ENCODE measurements at places on chromosomes 3 and 15. TPM values are rescaled to one million over a fixed set of nuclear protein-coding genes. Genes with fewer than 3 reads are reported as not detected.
A peak's percentile ranks its signal among the peaks of the same experiment; 100 is the strongest.

DNA sequence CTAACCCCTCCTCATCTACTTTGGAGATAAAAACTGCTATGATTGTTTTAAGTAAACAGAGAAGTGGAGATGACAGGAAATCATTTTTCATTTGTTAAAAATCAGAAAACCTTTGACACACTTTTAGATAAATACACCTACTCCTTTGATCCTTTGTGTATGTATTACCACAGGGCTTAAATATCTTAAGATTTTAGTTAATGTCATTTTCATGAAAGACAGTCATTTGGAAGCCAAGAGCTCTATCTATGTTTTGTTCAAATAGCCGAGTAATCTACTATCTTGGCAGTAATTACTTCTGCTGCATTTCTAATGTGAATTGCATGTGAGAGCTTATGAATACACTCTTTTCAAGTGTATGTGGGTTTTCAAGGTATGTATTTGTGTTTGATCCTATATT, 2.0 kb downstream of the ARPP21 start:
- no peak for DNase-seq

DNA sequence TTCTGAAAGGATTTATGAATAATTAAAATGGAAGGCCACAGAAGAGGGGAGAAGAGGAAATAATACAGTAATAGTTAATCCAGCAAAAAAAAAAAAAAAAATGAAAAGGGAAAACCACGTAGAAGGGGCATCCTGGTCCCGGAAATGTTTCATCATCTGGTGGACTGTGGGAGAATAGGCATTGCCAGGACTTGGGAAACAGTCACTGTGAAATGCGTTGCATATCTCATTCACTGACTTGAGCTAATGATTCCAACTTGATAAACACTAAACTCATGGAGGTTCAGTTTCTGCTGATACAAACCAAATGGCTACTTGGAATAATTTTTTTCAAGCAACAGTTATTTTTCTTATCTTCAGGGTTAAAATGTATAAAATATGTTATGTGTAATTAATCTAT, 3.2 kb downstream of the XCR1 start:
- no peak for DNase-seq

GRCh38 chr3:175620532-175620931, 761.4 kb downstream of the NAALADL2 start:
- DNase-seq = no peak

DIS3L gene
- 23.8 TPM for total RNA-seq

CNTN6 gene
- not detected for total RNA-seq

DISP2 gene
- 0.38 TPM for total RNA-seq

DNA sequence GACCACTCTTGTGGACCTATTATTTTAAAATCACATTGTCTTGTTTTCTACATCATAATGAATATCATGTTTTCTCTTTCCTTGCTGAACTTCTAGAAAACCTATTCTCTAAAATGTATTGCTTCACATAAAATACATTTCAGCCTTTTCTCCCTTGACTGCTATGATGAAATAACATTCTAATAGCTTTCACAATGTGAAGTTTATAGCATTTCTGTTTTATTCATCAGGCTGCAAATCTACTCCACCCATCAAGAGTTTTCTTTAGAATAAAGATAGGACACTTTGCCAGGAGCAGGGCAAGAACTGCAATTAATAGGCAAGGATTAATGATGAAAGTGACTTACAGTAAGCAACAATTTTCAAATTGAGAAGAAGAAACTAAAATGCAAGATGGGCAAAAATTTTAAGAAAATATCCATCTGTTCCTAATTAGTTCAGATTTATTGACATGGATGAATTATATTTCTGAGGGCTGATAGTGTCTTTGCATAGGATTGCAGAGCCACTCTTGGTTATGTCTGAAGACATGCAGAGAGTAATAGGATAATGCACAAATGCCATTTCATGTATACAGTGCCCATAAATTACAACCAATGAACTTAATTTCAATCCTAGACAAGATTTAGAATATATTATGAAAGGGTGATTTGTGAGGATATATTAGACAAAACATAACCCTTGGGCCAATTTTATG, 21.7 kb downstream of the LEKR1 start:
- DNase-seq = no peak

DNA sequence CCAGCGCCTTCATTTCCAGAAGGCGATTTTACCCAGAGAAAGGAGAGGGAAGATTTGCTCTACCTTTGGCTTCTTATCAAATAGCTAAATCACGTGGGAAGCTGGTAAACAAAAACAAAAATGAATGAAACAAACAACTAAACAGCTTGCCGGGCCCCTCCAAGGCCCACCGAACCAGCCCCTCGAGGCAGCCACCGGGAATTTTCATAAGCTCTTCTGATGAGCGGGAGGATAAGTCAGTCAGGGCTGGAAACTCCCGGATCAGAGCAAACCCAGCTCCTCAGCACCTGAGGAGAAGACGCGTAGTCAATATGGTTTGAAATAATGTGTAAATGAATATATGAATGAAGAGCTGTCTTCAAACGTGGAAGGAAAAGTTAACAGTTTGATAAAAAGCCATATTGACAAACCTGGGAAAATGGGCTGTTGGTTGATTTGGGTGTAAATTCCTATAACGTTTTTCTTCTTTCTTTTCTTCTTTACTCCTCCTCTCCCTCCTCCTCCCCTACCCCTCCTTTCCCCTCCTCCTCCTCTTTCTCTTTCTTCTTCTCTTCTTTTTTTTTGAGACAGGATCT, 10.7 kb downstream of the RPLP1 start:
- DNase-seq = no peak

DNA sequence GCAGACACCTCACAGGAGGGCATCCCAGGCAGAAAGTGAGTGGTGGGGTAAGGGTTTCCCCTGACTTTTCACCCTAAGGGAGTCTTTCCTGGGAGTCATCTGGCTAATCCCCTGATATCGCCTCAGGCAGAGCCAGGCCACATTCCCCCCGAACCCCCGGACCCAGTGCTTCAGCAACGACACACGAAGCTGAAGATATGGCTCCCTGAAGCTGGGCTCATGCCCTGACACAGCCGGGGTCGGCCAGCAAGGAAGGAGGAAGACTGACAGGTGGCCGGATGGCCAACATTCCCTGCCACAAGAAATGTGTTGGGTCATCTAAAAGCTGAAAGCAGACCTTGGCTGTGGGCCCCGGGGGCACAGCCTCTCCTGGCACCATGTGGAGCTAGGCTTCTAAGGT, 14.4 kb downstream of the CHST13 start:
- DNase-seq = peak; percentile 7

- DNase-seq = peak; percentile 88
Measured at GRCh38 chr3:124730129-124730940, at the start of gene UMPS. UMPS (plus strand) TSS chr3:124730452; CDS start chr3:124730472, 20 bp downstream.

DNA sequence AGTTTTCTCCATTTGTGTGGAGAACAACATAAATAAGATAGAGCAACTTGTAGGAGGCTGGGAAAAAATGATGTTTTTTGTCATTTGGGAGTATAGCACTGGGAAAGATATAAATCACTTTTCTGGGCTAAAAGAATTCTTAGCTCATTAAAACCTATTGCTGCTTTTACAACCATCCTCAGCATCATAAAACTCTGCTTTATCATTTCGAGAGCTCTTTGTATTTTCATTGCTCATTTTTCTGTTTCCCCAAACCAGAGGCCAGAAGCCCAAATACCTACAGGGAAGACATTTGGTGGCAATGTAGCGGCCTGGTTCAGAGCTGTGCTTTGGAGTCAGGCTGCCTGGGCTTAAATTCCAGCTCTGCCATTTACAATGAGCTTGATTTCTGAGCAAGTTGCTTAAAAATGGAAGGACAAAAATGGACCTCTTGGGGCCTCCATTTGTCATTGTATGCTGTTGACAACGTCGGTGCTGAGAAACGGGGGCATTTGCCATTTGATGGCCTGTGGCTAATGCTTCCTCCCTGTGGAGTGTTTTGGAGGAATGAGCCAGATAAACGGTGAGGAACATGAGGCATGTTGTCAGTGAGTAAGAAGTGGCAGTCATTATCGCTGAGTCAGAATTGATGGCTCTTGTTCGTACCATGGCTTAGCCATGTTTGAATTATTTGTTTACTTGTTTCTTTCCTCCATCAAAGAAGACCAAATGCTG, 260.0 kb downstream of the EBLN2 start:
- DNase-seq = no peak

DNA sequence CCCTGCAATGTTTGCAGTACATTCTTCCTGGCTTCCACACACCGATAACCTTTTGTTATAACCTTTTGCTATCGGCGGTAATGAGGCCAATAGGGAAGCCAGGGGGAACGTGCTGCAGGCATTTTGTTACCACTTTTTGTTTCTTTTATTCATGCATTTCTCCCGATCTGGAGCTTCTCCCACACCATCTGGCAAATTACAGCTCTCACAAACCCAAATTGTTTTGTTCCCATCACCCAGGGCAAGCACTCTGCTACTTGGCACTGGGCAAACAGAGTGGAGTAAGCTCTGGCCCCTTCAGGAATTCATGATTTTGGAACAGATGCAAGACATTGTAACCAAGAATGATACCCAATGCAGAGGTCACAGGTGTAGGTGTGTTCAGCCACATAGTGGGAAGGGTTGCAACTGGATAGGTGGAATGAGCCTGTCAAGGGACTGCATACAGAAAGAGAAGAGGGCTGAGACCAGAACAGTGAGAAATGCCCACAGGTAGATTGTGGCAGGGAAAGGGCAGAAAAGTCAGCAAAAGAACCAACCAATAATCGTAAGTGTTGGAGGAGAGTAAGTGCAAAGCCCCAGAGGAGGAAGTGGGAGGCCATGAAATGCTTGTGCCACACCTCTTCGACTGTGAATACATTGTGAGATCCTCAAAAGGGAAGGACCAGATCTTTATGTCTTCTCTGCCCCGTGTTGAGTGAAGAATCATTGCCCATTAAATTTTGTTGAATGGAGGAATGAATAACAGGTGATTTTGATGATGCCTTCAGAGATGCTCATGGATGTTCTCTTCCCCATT, 45.8 kb downstream of the PARP15 start:
- no peak for DNase-seq

GRCh38 chr3:111601810-111602209, 6.7 kb upstream of the ZBED2 start:
- no peak for DNase-seq

DNA sequence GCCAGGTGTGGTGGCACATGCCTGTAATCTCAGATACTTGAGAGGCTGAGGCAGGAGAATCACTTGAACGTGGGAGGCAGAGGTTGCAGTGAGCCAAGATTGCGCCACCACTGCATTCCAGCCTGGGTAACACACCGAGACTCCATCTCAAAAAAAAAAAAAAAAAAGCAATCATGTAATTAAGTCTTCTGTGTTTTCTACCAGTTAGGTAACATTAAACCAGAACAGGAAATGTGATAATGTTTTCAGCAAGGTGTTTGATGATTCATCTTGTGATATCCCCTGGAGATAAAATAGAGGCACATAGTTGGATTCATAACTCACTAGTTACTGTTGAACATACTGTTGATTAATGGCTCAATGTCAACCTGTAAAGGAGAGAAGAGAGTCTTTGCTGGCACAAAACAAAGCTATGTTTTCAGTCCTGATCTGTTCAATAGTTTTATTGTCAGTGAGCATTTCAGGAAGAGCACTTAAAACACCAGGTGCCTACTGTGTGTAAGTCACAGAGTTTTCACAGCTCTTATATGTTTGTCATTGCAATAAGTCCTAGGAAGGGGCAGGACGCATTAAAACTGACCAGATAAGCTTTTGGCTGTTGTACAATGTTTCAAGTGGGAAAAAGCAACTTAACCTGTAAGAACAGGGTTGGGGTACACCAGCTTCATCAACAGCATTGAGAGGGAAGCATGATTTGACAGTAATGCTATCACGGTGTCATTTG, 19.5 kb downstream of the DNAJB11 start:
- no peak for DNase-seq

- DNase-seq = no peak
Measured at GRCh38 chr3:30098653-30099455, 507.5 kb upstream of the TGFBR2 start.

HACD2 gene
- 31.9 TPM for total RNA-seq

SLC28A2 gene
- not detected for total RNA-seq

DNA sequence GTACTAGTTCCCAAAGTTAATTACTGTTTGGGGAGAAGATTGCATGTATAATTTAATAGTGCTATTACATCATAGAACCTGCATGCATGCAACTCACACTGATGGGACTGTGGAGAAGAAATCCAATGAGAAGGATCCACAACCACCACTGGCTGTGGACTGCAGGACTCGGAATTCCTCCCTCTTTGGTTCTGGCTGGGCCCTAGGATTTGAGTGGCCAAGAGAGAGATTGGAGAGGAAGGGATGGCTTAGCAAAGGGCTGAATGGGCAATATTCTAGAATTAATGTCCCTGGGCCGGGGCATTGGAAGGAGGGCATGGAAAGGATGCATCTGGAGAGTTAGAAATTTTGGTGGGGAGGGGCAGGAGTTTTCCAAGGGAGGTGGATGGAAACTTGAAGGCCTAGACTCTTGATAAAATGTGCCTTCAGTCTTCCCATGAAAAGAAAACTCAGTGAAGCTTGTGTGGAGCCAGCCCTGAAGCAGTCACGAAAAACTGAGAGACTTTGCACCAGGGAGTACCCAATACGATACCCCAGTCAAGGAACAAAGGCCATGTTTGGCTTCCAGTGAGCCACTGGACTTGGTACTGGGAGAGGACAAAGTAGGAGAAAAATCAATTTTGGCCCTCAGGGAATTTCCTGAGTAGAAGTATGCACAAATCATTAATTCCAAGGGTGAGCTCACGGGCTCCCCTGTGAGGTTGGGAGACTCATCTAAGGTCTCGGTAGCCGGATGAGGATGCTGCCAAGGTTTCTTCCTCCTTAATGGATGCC, 31.4 kb upstream of the TPM1 start:
- no peak for DNase-seq

CLDN18 gene
- total RNA-seq = not detected

GRCh38 chr3:153315781-153316180, 153.8 kb downstream of the RAP2B start:
- DNase-seq = no peak

GRCh38 chr3:8416965-8417364, 84.7 kb upstream of the LMCD1 start:
- DNase-seq = no peak

- peak; percentile 61 for DNase-seq
Measured at GRCh38 chr3:50340448-50341329, at the start of gene RASSF1. RASSF1 (minus strand) TSS chr3:50340836; CDS start chr3:50340805, 31 bp downstream.

DNA sequence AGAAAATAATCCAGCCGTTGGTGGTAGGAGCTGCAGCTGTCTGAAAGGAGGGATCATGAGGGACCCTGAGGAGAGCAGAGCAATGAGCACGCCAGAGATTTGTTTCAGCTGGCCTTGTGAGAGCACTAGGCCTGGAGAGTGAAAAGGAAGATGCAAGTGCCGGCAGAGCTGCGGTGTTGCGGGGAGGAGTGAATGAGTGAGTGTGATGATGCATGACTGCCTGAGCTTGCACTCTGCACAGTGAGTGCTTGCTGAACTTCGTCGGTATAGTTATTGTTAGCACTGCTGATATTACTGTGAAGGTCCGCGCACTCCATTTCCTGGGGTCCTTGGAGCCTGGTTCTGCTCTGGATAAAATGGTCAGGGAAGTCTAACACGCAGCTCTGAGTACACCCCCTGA, 23.2 kb downstream of the EIF1B start:
- DNase-seq = no peak

Data from activated B cell treated with CpG ODN at 0.5 μM for 24 hours (primary cell).